NCI-H1436 treated with DMSO at 0.1 percent for 48 hours (cell line): ENCODE measurements at places on chromosomes 2 and 18.

DNA sequence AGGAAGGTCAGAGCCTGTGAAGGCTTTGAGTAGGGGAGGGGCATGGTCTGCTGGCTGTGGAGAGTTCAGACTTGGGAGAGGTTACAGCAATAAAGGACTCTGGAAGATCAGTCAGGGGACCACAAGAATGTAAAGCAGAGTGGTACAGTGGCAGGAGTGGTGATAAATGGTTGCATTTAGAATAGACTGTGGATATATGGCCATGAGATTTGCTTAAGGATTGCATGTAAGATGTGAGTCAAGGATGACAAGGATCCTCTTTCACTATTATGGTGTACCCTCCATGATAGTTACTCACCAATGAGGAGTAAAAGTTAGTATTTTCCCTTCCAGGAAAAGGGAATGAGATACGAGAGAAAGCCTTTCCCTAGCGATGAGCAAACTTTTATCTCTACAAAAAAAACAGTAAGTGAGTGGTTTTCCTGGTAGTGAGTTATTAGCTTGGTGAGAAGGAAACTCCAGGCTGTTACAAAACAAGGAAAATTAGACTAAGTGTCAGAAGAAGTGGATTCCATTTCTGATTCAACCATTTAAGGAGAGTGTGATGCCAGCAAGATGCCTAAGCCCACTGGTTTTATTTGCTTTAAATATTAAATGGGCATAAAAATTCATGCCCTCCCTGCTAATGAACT is 818.0 kb upstream of the ACVR2A start:
- DNase-seq, result no peak

DNA sequence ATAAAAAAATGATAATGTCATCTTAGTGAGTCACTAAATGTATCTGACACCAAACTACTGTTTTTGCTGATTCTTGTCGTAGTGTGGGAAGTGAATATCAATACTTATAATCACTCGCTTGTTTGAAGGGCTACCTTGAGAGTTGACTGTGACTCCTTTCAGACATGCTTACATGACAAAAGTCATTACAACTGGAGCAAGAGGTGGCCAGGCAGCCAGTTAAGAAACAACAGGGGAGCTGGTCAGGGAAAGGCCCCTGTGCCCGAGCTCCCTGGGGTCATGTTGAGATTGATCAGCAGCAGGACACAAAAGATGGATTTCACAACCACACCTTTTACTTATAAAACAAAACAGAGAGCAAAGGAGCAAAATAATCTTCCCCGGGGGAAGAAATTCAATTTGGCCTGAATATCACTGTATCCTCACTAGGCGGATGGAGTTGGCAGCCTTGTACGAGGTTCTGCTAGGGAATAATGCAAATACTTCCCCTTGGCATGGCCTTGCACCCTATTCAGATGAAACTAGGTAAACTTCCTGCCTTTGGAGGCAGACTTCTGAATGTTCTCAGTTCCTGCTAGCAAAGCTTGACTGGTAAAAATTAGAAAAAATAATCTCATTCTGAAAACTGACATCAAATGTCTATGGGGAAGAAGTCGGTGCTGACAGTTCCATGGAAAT is 101.2 kb downstream of the DYNC1I2 start:
- no peak for DNase-seq

DNA sequence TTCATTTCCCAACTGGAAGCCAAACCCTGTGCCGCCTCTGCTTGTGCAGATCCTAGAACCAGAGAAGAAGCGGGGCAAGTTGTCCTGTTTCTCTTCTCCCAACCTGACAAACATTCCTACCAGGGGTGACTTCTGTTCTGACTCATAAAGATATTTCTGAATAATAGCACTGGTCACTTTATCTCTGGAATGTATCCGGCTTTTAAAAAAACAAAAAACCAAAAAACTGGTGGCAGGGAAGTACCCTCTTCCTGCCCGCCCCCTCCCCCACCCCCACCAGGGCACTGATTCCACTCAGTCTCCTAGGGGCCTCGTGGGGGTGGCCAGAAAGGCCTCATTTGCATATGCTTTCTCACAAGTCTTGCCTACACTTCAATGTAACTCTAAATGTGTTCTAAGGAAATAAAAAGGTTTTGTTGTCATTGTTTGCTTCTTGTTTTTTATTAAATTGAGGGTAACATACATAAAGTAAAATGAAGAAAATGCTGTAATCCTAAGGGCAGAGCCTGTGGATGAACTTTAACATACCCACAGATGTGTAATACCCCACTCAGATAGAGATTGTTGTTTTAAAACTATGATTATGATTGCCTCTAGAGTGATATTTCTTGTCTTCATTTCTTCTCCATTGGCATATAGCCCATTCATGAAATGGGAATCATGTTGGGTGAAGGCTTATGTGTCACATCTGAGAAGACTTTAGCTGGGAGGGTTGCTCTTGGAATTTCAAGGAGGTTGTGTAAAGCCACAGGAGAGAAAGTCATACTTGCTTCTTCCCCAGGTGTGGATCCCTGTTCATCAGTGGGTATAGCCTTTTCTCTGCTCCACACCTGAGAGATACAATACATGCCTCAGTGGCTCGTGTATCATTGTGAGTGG is 5.3 kb upstream of the FOSL2 start:
- no peak for DNase-seq

DNA sequence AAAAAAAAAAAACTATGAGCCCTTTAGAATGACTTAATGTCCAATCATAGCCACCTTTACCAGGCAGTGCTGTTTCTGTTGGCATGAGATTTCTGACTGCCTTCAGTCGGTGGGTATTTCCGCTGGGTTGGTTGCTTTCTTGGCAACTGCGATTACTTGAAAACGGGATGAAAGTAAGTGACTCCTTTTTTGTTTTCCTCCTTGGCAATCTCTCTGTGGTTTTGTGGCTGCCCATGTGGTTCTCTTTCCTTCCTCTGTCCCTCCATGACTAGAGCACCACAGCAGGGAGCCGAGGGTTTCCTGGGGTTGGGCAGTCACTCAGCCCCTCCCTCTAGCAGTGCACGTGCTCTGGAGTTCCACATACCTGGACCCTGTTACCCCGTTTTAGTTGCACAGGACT is 112.1 kb downstream of the KLHL29 start:
- DNase-seq, result no peak

- DNase-seq, result no peak
Measured at GRCh38 chr2:219511547-219512325, 2.5 kb upstream of the ASIC4 start.
